Stimulated activated CD4-positive, alpha-beta T cell treated with anti-CD3 and anti-CD28 coated beads, Interleukin-4, amount 100 ng/mL, for 1 hour (primary cell): ENCODE measurements at places on chromosomes 7 and 10.
A peak's percentile ranks its signal among the peaks of the same experiment; 100 is the strongest.

DNA sequence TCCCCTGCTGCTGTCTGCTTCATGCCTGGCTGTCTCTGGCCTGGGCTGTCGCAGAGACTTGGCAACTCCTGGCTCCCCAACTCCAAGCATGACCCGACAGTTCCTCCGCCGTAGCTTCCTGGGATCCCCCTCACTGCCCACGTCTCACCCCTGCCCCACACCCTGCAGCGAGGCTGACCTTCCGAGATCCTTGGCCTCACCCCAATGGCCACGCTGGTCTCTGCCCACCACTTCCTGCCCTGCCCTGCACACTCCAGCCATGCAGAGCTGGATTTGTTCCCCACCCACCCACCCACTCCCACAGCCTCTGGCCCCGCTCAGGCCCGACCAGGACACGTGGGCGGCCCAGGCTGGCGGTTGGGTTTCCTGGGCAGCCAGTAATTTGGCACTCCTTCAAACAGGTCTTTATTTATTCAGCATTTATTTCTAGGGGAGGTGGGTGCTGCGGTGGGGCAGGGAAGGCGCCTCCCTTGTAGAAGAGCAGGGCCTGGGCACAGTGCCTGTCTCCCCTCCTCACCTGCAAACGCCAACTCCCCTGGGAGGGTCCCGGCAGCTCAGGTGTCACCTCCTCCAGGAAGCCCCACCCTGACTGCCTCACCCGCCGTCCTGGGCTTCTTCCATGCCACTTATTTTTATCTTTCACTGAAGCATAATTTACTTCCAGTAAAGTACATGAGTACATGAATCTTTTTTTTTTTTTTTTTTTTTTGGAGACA, 25.5 kb downstream of the GTF2IRD1 start:
- no peak for DNase-seq

- no peak for DNase-seq
Observed at GRCh38 chr10:95335933-95336699, 45.3 kb upstream of the PDLIM1 start.

DNA sequence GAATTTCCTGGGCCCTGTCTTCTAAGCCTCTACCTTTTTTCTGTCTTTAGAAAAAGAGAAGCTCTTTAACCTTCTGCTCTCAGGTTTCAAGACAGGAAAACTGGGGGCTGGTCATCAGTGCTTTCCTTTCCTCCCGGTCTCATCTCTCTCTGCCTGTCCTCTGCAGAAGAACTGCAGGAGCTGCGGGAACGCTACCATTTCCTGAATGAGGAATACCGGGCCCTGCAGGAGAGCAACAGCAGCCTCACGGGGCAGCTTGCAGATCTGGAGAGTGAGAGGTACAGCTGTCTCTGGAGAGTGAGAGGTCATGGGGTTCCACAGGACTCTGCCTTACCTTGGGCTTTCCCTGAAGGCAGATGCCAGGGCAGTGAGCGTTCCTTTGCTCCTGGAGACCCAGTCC, 12.7 kb downstream of the CCDC136 start:
- DNase-seq = no peak

GRCh38 chr10:90911133-90912051, 9.5 kb downstream of the ANKRD1 start:
- peak; percentile 6 for DNase-seq

GRCh38 chr7:132837529-132837928, 244.4 kb downstream of the CHCHD3 start:
- no peak for DNase-seq

DNA sequence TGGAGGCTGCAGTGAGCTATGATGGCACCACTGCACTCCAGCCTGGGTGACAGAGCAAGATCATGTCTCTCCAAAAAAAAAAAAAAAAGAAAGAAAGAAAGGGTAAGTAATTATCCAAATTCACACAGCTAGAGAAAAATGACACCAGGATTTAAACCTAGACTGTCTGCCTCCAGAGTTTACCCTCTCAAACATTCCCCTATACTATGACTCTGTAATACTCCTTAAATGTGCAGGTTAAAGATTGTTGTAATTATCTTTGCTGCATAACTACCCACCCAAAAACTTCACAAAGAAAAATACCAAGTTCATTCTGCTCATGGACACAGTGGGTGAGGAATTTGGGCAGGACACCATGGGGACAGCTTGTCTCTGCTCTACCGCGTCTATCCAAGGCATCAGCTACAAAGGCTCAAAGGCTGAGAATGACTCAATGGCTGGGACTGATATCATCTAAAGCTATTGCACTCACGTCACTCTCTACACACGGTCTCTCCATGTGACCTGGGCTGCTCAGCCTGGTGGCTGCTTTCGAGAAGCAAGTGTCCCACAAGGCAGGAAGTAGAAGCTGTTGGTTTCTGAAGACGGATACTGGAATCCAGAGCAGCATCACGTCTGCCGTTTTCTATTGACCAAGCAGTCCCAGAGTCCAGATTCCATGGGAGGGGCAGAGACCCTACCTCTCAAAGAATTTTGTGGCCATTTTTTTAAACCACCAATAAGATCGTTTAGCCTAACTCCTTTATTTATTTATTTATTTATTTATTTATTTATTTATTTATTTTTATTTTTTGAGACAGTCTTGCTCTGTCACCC, 185.7 kb upstream of the AUTS2 start:
- DNase-seq = no peak

- no peak for DNase-seq
Observed at GRCh38 chr7:4519819-4520520, 162.1 kb upstream of the FOXK1 start.

- DNase-seq = no peak
Observed at GRCh38 chr7:128217030-128217805, 23.9 kb upstream of the LEP start.

DNA sequence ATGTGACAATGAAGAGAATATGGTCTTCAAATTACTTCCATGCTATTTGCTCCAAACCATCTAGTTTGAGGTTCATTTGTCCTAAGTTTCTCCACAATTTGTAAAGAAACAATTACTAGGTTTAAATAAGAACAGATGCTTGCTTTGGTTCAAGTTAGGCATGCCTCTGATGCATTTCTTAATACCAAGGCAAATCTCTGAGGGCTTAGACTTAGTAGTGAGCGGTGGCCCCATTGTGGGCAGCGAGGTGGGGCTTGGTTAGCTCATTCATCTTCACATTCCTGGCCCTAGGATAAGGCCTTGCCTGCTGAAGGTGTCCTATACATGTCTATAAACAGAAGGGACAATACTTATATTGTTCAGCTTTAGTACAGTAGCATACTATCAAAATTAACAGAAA, 52.4 kb upstream of the RHEB start:
- no peak for DNase-seq

GRCh38 chr10:37535459-37536246, 321.8 kb downstream of the ZNF248 start:
- no peak for DNase-seq
